ENCODE measurements at places on chromosomes 1 and 21.

GRCh38 chr1:97577613-97578012 lies 343.2 kb downstream of the DPYD start:
- no peak for DNase-seq

- DNase-seq: no peak
Observed at GRCh38 chr1:204136814-204137213, 15.0 kb downstream of the ETNK2 start.

- DNase-seq: peak; percentile 66
Observed at GRCh38 chr1:173429471-173430402, 47.4 kb upstream of the PRDX6 start.

DNA sequence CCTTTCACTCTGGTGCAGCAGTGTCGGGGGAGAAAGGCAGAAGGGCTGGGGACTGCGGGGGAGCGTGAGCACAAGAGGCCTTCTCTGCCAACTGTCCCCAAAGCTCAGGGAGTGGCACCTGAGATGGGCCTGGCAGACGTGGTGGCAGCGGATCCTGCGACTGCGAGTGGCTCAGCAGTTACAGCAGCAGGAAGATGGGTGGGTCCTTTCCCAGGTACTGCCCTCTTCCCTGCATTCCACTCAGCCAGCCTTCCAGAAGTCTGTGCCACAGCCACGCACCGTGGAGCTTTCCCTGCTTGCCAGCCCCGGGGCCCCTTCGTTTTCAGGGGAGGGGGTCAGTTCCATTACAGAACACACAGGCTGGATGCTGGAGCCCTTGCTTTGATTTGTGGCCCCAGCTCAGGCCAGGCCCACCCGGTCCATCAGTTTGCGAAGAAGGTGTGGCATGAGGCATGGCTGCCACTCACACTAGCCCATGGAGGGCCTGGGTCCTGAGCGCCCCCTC lies 17.2 kb downstream of the MTHFR start:
- no peak for DNase-seq

DNA sequence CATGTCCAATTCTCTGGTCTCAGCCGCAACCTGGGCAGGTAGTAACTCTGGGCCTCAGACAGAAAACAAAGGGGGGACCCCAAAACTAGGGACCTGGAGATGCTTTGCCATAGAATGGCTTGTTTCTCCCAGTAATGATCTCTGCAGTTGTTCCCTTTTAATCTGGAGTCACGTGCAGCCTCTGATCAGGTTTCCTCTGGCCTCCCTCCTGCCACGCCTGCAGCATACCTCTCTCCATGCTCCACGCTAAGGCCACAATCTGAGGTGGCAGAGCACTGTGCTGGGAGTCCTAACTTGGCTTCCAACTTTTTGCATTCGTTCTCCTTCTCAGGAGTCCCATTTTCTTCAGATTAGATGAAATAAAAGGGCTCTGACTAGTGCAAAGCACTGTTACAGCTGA lies 1.9 kb downstream of the PABPC4 start:
- no peak for DNase-seq

DNA sequence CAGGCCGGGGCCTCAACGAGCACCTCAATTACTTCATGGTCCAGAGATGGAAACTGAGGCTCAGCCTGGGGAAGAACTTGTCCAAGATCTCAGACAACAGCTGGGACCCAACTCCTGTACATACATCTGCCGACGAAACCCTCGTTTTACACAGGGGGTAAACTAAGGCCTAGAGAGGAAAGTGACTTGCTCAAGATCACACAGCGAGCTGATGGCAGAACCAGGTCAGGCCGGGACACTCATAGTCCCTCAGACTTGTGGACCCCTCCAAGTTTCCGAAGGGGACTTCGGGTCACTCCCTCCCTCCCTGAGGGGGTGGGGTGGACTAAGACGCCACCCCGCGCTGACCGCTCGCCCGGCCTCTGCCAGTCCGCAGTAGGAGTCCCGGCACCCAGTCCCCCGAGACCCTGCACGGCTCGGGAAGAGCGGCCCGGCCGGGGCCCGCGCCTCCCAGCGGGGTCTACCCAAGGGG lies 430 bp downstream of the WASF2 start:
- DNase-seq: peak; percentile 10

GRCh38 chr1:17274186-17275170 lies 25.6 kb downstream of the PADI3 start:
- DNase-seq: peak; percentile 16

DNA sequence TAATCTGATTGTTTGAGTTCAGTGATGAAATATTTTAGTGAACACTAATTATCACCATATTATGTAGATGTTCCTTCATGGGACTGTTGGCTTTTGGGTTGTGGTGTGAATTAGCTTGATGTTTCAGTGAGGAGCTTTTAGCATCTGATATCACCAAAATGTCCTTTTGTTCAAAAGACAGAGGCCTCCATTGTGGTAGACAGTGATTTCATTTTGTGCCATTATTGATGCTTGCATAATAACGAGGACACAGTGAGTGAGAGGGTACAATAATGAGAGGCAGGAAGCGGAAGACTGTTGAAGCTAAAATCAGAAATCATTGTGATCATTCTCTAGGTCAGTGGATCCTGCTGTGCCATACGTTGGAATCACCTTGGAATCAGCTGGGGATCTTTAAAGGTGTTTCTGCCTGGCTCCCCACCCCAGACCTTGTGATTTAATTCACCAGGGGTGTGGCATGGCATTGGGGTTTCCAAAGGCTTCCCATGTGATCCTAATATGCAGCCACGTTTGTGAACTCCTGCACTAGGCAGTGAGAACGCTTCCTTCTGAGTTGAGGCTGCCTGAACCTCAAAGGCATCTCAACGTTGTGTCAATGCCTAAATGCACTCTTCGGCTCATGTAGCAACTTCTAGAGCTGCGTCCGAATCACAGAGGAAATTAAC lies 82.1 kb upstream of the KIF1B start:
- no peak for DNase-seq

DNA sequence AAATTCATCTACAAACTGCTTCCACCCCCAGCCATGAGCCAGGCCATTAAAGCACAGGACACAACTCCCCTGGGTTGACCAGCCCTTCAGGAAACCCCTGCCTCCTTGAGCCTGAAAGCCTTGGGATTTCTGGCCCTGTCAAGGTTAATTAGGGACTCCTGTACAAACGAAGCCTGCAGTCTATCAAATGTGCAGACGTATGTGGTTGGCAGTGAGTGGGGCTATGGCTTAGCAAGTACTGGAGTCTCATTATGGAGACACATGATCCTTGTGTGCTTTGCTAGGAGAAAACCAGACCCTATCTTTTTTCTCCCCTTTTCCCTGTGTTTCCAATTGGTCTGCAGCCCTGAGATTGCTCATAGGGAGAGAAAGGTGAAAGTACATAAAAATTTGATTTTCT lies 588.3 kb upstream of the USP24 start:
- DNase-seq: no peak

DNA sequence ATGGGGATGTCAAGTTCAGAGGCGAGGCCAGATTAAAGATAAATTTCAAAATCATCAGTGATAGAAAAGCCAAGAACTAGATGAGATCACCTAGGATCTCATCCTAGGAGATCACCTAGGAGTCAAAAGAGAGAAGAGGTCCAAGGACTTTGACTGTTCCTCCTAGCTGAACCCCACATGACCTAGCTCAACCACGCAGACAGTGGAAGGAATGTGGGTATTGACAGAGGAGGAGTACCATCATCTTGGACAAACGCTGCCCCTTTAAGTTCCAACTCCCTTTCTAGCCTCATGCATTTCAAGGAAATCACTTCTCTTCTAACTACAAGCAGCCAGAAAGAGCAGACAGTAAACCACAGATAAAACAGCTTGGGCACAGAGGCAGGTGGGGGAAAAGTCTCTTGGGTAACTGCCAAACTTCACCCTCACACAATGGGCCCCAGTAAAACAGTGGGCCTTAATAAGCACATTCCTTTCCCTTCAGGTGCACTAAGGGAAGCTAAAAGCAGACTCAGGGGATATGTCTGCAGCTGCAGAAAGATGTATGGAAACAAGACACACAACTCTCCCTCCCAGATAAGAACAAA lies 12.5 kb upstream of the FAM76A start:
- DNase-seq: no peak

DNA sequence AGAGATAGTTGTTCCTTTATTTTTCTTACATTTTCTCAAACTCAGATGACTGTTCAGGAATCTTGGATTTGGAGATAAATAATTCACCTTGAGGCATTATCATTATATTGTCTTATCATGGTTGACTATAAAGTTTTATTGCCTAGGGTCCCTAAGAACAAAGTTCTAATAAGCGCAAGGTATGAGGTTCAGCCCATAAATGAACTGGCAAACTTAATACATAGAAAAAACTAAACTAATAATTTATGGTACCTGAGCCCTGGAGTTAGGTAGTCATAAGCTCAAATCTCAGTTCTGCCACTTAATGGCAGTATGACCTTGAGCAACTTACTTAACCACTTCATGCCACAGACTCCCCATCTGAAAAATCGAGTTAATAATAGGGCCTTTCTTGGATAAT lies 334.0 kb upstream of the PBX1 start:
- no peak for DNase-seq

DNA sequence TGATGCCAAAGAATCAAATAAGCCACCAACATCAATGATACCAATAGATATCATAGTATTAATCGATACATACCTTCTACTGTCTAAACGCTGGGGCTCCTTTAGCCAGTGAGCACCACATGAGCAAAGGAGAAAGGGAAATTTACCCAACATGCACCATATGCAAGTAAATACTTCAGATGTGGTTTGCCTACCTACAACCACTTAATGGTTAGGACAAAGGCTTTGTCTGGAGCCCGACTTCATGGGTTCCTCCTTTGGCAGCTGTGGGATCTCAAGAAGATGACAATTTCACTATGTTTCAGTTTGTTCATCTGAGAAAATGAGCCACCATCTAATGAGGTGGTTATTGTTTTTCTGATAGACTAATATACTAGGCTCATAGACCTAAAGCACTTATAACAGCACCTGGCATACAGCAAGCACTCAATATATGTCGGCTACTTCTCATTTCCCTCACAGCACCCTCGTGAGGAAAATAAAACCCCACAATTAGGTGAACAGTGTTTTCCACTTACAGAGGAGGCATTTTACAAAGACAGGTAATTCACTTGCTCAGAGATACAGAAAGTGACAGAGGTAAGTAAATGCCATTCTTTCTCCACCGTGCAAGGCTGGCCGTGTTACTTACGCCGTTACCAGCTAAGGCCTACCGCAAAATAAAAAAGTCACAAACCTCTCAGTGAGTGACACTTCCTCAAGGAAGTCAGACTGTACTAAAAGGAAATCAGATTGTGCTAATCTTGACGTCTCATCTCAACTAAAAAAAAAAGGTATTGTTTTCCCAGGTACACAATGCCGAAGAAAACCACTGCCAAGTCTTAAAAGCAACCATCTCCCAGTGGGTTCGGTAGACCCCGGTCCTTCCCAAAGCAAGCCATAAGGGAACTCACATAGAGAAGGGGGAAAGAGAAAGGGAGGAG lies 1.6 kb downstream of the TTC13 start:
- peak; percentile 53 for DNase-seq

GRCh38 chr1:29355375-29355774 lies 119.1 kb downstream of the PTPRU start:
- no peak for DNase-seq

GRCh38 chr1:106226550-106226949 lies 829.9 kb upstream of the PRMT6 start:
- no peak for DNase-seq

- no peak for DNase-seq
Observed at GRCh38 chr1:80801695-80802094, 999.0 kb upstream of the ADGRL2 start.

DNA sequence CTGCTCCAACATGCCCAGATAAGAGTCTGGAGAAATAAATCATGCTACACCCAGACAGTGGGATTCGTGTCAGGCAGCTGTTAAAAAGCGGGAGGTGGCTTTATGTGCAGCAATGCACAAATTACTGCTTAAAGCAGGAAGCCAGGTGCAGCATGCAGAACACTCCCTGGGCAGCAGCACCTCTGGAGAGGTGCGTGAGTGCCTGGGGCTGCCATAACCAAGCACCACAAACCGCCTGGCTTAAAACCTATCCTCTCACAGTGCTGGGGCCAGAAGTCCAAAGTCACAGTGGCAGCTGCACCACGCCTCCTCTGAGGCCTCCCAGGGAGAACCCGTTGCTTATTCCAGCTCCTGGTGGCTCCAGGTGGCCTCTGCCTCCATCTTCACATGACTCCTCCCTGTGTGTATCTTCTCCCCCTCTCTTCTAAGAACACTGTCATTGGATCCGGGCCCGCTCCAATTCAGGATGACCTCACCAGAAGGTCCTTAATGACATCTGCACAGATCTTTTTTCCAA lies 115.6 kb downstream of the SIK1 start:
- DNase-seq: no peak

GRCh38 chr1:44798481-44799365 lies 1.5 kb upstream of the PLK3 start:
- DNase-seq: no peak

DNA sequence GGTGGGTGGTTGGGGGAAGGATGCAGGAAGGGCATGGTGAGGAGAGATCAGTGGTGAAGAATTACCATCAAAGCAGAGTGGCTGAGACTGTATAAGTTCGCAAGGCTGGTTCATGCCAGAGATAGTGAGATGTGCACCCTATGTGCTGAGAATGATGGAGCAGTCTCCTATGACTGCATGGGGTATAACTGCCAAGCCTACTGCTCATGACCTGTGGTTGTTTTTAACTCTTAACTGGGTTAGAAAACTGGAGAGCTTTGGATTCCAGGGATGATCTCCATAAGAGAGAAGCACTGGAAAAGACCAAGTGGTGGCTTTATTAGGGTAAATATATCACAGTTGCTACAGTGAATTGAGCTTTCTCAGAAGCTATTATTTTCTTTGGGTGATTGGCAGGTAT lies 16.2 kb downstream of the WNT2B start:
- no peak for DNase-seq

- peak; percentile 83 for DNase-seq
Observed at GRCh38 chr1:27342778-27343638, 1.2 kb downstream of the SYTL1 start.

DNA sequence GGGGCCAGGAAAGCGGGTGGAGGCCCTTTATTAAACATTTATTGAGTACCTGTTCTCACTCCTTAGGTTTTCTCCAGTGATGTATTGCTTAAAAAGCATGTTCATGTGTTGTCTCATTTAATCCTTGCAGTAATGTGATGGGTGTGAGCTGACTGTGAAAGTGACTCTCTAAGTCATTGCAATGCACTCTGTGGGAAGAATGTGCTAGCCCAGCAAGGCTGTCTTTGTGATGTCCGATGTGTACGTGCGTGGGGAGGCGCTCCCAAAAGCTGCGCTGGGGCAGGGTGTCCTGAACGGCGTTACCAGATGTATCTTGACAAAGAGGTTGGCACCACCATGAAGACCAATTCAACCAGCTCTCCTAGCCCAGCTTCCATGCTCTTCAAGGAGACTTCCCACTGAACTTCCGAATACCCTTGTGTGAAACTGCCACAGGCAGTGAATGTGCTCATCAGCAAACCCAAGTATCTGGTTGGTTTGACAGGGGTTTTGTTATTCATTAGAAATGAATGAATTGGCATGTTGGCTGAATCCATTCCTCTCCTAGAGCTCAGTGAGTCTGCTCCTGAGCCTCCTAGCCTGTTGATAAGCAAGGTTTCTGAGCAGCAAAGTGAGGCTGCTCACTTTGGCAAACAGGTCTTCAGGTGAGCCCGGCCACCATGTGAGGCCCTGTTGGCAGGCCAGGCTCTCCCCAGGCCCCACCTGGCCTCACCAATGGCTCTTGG lies 28.0 kb downstream of the NUAK2 start:
- no peak for DNase-seq
